ENCODE measurements at places on chromosomes 7 and 10. TPM values are rescaled to one million over a fixed set of nuclear protein-coding genes. Genes with fewer than 3 reads are reported as not detected.

- no peak for DNase-seq
These were observed 36.0 kb downstream of the RHOBTB1 start for GRCh38 chr10:60908031-60908430.

SPOCK2 gene
- 1.3 TPM for total RNA-seq

GPR37 gene
- 20.0 TPM for total RNA-seq

DNA sequence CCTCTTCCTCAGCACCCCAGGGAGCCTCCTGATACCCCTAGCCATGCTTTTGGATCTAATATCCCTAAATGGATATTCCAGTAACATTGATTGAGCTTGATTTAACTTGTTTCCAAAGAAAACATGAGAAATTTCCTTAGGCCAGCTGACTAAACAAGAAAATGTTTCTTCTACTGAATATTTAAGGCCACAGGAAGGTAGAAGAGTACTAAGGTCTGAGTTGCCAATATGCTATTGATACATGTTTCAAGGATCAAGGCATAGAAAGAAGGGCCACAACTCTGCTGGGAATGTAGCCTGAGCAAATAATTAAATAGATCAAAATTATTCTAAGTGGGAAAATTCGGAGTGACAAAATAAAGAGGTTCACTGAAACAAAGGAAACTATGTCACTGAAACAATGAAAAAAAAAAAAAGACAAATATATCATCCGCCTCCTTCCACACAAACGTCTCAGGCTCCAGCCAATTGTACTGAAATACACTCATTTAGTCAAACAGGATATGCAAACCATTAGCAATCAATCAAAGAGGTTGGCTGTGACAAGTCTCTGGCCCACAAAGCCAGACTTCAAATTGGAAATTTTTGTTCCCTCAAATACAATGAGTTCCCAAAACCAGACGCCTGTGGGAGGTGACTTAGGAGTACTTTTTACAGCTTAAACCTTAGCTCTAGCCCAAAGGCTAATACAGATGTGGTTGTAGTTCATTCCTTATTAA lies 396.2 kb downstream of the HTR7 start:
- no peak for DNase-seq

ITGB8 gene
- total RNA-seq = 2.2 TPM

BCAP29 gene
- total RNA-seq = 31.0 TPM

GRCh38 chr10:124126145-124126982 lies 33.0 kb upstream of the CHST15 start:
- DNase-seq = no peak

MNX1 gene
- 1.2 TPM for total RNA-seq

HPSE2 gene
- 0.30 TPM for total RNA-seq

DNA sequence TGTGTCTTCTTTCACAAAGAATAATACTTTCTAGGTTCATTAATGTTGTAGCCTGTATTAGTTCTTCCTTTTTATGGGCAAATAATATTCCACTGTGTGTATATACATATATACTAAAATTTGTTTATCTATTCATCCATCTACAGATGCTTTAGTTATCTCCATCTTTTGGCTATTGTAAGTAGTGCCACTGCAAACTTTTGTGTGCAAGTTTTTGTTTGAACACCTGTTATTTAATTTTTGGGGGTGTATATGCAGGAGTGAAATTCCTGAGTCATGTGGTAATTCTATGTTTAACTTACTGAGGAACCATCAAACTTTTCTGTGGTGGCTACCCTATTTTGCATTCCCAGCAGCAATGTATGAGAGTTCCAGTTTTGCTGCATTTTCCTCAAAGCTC lies 37.7 kb upstream of the AGR3 start:
- DNase-seq = no peak

Data from H7 (cell line).